NAMALWA (cell line): ENCODE measurements at places on chromosomes 4 and X.

DNA sequence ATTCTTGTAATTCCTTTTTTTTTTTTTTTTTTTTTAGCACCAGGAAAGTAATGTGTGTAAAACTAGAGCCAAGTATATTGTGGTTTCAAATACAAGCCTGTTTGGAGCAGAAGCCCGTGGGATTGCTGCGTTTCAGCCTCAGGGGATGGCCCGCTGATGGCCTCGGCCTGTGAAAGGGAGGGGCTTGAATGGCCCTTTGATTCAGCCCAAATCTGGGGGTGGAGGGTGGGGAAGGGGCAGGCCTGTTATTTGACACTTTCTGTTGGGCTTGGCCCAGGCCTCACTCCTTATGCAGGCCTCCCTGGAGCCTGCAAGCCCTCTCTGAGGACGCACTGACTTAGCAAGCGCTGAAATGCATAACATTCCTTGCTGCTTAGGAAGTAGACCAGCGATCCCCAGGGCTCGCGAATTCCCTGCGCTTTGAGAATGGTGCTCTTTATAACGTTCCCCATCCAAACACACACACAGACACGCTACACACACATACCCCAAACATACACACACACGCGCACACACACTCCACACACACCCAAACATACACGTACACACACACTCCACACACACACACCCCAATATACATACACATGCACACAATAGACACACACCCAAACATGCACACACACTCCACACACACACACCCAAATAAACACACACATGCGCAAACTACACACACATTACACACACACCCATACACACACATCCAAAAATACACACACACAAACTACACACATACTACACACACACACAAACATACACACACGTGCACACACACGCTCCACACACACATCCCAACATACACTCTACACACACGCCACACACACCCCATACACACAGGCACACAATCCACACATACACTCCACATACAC is 29.6 kb downstream of the TLR10 start:
- peak; percentile 20 for DNase-seq

DNA sequence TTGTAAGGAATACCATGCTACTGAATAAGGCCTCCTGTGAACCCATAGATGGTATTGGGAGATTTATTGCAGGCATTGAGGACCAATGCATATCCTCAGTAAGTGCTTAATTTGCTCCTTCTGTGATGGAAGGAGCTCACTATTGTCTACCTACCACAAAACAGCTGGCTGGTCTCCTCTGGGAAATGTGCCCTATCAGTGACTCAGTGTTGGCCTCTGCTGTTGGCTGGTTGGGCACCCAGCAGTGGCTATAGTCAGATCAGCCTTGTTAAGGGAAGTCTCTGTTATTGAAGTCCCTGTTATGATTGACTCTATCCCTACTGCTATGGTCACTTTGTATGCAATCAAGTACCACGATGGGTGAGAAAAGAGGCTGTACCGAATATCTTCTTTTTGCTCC is 27.5 kb upstream of the OTUD4 start:
- DNase-seq = no peak

GRCh38 chrX:115058276-115058675 is 40.9 kb upstream of the IL13RA2 start:
- no peak for DNase-seq

DNA sequence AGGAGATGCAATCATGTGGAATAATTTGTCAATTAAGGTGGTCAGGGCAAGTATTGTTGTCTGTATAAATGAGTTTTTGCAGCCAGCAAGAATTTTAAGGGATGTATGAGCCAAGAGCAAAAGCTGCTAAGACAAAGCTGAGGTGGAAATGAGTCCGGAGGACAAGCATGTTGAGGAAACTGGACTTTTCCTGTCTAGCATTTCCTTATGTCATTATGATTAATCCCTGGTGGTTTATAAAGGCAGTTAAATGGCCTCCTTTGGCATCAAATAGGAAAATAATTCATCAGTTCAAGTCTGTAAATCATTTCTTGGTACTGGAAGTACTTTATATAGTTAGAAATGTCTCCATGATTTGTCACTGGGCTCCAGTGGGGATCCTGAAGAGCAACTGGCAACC is 61.6 kb upstream of the TEX13A start:
- DNase-seq = no peak

DNA sequence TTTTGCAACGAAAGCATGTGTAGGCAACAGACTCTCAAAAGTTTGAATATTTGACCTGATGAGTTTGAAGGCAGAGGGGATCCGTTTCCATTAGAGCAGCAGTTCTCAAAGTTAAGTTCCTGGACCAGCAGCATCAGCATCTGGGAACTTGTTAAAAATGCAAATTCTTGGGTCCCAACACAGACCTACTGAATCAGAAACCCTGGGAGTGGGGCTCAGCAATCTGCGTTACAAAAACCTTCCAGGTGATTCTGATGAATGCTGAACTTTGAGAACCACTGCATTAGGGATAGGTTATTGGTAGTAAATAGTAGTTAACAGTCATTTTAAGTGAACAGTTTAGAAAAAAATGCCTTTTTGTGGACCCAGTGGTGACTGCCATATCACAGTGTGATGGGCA is 98.8 kb downstream of the PDE5A start:
- no peak for DNase-seq

- no peak for DNase-seq
These were observed 832.4 kb downstream of the STIM2 start for GRCh38 chr4:27692868-27693634.

GRCh38 chr4:53920116-53920515 is 144.3 kb downstream of the CHIC2 start:
- DNase-seq = no peak
